Activated CD4-positive, CD25-positive, alpha-beta regulatory T cell treated with anti-CD3 and anti-CD28 coated beads, Interleukin-2, amount 50 U/mL, for 16 hours (primary cell): ENCODE measurements at places on chromosomes 11 and 22.

DNA sequence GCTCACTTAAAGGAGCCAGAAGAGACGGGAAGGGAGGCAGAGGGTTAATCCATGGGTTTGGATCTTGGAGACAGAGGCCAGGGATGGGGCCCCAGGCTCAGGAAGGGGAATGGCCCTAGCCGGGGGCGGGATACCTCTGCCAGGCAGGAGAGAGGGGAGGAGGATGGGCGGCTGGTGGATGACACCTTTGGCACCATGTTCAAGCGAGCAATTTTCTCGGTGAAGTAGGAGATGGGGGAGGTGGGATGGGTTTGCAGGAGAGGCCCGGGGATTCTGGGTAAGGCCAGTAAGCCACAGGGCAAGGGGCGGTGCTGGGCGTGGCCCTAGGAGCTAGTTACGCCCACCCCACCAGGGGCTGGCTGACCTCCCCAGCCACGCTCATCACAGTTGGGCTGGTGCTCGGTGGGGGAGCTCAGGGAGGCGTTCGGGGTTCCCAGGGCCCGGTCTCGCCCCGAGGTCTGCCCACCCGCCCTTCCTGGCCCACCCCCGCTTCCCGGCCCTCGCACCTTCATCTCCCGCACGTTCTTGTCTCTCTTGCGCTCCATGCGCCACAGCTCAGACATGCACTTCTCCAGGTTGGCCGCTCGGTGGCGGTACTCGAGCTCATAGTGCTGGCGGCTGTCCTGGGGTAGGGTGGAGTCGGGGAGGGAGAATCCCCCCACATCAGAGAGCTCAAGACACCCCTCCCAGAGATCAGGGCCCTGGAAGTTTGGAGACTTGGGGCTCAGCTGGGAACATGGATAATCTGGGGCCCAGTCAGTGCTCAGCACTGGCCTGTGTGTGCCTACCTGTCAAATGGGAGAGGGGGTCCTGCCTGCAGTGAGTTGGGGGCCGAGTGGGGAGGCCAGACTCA, 12.7 kb downstream of the BAIAP2L2 start:
- no peak for DNase-seq

DNA sequence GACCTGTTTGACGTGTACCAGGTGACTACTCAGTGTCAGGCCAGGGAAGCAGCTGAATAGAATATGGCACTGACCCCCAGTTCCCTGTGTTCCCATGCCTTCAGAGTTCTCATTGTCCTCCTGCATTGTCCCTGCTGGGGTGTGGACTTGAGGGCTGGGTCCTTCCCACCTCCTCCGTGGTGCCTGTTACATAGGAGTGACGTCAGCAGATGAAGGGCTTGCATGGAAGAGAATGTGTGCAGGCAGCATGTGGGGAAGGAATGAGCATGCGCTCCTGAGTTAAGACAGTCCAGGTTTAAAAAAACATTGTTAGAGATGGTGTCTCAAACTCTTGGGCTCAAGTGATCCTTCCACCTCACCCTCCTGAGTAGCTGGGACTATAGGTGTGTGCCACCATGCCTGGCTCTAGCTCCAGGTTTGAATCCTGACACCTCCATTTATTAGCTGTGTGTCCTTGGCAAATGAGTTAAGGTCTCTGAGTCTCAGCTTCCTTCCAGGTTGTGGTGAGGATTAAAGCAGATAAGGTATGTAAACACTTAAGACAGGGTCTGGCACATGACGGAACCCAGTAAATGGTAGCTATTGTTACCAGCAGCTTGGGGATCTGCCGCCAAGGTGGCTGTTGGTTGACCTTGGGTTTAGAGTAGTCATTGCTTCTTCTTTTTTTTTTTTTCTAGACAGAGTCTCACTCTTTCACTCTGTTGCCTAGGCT, 7.5 kb upstream of the SOX10 start:
- no peak for DNase-seq

- no peak for DNase-seq
These were observed 2241.0 kb upstream of the RAG2 start for GRCh38 chr11:38839071-38839470.

DNA sequence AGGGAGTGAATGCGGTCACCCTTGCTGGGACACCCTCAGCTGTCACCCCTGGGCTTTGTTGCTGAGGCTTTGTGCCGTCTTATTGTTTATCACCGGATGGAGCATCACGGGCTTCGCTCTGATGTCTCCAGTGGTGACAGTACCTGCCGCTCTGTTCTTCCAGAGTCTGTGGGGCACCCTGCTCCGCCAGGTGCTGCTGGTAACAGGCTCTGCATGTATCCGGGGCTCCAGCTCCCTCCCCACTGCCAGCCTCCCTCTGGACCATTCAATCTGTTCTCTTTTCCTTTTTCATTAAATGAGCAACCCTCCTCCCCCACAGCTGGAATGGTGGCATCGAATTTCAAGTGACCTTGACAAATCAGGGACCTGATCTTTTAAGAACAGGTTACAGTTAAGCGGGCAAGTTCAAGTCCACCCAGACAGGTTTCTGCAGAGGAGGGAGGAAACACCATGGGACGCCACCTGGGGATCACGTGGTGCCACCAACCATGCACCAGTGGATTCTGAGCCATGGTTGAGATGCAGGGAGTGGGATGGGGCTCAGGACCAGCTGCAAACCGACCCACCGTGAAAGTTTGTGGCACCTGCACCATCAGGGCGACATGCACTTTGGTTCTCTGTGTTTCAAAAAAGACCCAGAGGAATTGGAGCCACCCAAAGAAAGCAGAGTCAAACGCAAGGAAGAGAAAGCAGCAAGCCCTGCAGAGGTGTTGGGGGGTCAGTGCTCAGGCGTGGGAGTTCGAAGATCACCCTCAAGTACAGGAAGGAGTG, 89.3 kb downstream of the BCR start:
- no peak for DNase-seq

- no peak for DNase-seq
These were observed 156.4 kb upstream of the PITPNB start for GRCh38 chr22:28075358-28075981.

GRCh38 chr22:29689880-29690213, 30.0 kb upstream of the CABP7 start:
- DNase-seq = no peak

GRCh38 chr22:17085277-17086181, 729 bp downstream of the IL17RA start:
- no peak for DNase-seq

DNA sequence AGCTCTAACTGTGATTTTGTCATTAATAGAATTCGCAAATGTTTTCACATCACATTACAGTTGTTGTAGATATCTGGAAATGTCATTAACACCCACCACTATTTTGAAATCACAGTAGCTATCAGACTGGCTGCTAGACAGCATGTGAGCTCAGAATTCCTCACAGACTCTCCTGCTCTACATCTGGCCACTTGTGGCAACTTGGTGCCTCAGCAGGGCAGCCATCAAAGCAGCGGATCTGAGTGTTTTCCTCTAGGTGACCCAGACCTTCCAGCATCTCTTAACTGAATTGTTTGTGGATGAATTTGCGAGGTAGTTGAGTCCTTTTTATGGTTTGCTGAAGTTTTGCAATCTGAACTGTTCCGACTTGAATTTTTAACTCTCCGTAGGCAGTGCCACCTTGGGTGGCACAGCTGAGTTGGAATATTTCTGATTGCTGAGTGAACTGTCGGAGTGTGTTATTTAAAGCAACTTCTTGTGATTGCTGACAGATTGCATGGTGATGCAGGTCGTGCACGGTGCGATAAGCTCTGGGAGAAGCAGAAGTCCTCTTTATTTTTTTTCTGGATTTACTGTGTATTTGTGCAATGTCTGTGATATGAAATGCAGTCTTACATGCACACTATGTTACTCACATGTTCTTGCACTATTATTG, 114.0 kb upstream of the PLET1 start:
- DNase-seq = no peak

GRCh38 chr11:131841925-131842635, 471.7 kb downstream of the NTM start:
- no peak for DNase-seq

GRCh38 chr22:28821452-28821851, 21.1 kb upstream of the XBP1 start:
- no peak for DNase-seq

DNA sequence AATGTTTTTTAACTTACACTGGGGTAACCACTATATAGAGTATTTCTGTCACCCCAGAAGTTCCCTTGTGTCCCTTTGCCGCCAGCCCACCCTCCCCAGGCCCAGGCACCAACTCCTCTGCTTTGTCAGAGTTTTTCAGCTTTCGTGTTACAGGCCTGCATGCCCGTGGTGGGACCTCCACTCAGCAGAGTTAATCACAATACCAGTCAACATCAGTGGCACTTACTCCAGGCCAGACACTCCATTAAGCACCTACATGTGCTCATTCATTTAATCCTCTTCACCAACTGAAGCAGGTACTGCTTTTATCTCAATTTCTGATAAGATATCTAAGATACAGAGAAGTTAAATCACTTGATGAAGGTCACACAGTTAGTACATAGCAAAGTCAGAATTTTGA, 63.3 kb downstream of the LIF start:
- no peak for DNase-seq

DNA sequence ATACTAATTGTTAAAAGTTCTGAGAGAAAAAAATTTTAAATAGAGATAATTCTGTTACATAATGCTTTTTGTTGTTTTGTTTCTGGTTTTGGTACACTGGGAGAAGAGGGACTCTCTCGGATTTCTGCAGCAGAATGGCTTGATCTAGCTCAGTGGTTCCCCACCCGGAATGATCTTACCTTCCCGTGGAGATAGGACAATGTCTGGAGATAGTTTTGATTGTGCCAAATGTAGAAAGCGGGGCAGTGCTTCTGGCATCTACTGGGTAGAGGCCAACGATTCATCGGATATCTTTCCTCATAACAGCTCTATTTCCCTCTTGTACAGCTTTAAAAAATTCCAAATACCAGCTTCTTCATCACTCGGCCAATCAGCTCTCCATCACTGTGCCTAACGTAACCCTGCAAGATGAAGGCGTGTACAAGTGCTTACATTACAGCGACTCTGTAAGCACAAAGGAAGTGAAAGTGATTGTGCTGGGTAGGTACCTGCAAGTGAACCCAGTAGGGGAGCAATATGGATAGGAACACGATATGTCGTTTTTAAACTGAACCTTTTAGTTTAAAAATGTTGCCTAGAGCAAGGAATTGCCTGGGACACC, 13.2 kb downstream of the CRTAM start:
- DNase-seq = no peak

DNA sequence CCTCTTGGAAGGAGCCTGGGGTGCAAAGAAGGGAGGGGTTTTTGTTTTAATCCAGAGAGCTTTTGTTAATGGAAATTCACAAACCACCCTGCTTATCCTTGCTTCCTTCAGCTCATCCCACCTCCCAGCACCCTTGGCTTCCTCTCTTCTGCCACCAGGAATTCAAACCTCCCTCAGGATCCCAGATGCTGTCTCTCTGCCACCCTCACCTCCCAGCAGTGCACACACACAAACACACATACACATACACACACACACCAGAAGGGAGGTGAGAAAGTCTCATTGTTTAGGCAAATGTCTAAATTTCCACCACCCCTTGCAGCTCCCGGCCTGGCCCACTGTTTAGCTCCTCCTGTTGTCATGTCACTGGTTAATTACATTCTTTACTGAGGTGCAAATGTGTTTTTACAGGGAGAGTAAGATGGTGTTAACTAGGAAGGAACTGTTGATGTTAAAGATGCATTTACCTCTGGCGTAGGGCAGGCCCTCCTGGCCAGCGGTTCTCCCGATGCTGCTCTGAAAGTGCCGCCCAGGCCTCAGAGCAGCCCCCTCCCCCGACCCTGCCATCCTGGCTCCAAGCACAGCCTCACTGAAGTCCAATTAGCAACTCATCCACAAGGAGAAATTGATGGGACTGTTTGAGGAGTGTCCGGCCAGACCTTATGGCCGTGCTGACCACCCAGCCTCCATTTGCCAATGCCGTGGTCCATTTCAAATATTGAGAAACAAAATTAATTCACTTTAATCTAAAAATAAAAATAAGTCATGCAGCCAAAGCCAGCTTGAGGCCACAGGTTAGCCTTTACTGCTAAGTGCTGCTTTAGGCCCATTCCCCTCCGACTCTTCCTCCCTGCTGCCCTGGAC, 165.4 kb downstream of the FEZ1 start:
- no peak for DNase-seq

DNA sequence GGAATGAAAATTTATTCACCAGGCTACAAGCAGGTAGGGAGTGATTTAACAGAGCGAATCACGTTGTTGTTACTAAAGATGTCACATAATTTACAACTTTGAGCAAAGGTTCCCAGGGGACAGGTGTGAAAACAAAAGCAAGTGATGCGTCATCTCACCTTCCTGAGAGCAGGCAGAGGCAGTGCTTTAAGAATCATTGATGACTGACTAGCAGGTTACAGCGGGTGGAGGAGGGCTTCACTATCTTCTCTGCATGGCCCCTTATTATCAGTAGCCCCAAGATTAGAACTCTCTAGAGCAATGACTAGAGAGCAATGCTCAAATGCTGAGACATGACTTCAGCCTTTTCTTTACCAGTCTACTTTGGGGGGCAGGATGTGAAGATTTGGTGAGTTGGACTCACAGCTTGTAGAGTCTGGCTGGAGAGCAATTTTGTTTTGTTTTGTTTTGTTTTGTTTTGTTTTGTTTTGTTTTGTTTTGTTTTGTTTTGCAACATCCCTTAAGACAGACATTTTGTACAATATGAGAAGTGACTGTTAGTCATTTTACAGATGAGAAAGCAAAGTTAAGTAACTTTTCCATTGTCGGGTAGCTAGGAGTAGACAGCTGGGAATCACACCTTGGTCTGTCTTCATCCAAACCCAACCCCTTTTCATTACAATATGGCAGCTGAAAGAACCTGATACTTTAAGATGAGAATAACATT, 84.8 kb downstream of the SLC1A2 start:
- DNase-seq = no peak

GRCh38 chr22:27667121-27667843, 134.3 kb downstream of the MN1 start:
- DNase-seq = no peak

- DNase-seq = no peak
These were observed 593.5 kb upstream of the FAT3 start for GRCh38 chr11:91630916-91631673.

- no peak for DNase-seq
These were observed 45.8 kb downstream of the ELFN2 start for GRCh38 chr22:37381489-37381888.

DNA sequence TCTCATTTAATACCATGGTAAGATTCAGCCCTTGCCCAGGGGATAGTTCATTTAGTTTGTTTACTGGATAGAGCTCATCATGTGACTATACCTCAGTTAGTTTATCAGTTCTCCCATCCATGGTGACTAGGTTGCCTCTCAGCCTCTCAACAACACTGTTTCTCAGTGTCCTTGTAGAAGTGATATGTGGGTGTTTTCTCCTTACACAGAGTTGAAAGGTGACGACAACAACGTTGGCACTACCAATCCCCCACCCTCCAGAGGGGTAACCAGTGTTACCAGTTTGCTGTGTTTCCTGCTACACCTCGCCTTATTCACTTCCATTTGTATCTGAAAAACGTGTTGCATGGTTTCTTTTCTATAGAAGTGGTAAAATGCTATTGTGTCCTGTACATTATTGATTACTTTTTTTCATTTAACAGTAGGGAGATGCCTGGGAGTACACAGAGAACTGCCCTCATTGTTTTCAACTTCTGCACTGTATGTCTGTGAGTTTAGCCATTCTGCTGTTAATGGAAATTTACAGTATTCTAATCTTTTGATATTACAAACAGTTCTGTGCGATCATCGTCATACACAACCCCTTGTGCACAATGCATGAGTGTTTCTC, 11.6 kb downstream of the NEAT1 start:
- DNase-seq = no peak
